Colonic mucosa (tissue), 4 donors: ENCODE measurements at places on chromosomes 2 and 18. TPM values are rescaled to one million over a fixed set of nuclear protein-coding genes. Genes with fewer than 3 reads are reported as not detected.
A peak's percentile ranks its signal among the peaks of the same experiment; 100 is the strongest.

GALNT5 gene
- 56.3 TPM for total RNA-seq

ARL4C gene
- 1.8 TPM for total RNA-seq

TCF23 gene
- total RNA-seq: 0.05 TPM

KLHL41 gene
- total RNA-seq: 0.61 TPM

ACMSD gene
- total RNA-seq: not detected

CCDC85A gene
- 0.42 TPM for total RNA-seq

AQP12B gene
- total RNA-seq: 9.6 TPM

SERPINB11 gene
- total RNA-seq: not detected

ZNF532 gene
- total RNA-seq: 5.6 TPM

DYNAP gene
- total RNA-seq: not detected

TCF4 gene
- 9.8 TPM for total RNA-seq

GRCh38 chr18:7557973-7558372 is 9.1 kb upstream of the PTPRM start:
- H3K27ac ChIP-seq: no peak overlapping the region
- H3K4me3 ChIP-seq: no peak overlapping the region
- DNase-seq: no peak
- H3K27me3 ChIP-seq: no peaks in the 10 kb centered on the region
- no peaks in the 10 kb centered on the region for H3K36me3 ChIP-seq

DNA sequence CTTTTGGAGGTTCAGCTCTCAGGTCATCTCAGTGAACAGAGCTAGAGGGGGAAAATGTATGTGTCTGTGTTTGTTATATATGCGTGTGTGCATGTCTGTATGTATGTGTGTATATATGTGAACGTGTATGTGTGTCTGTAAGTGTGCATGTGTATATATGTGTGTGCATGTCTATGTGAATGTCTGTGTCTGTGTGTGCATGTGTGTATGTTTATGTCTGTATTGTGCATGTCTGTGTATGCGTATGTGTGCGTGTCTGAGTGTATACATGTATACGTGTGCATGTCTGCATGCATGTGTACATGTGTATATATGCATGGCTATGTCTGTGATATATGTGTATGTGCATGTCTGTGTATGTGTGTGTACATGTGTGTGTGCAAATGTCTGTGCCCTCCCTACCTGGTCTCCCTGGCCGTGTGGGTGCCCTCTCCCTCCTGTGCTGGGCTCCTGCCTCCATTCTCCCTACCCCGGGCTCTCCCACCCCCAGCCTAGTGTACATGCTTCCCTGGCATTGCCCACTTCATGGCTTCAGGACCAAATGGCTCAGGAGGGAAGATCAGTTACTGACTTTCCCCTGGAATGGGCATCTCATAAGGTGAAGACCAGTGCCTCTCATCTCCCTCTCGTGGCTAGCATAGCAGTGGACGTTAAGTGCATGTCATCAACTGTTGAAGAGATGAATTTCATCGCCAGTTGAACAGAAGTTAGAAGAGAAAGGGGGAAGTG is 49.9 kb downstream of the TRAF3IP1 start:
- no peak overlapping the region for H3K4me3 ChIP-seq
- H3K36me3 ChIP-seq: no peaks in the 10 kb centered on the region
- no peaks in the 10 kb centered on the region for H3K4me1 ChIP-seq
- no peak overlapping the region for H3K27ac ChIP-seq
- no peak for DNase-seq

DNA sequence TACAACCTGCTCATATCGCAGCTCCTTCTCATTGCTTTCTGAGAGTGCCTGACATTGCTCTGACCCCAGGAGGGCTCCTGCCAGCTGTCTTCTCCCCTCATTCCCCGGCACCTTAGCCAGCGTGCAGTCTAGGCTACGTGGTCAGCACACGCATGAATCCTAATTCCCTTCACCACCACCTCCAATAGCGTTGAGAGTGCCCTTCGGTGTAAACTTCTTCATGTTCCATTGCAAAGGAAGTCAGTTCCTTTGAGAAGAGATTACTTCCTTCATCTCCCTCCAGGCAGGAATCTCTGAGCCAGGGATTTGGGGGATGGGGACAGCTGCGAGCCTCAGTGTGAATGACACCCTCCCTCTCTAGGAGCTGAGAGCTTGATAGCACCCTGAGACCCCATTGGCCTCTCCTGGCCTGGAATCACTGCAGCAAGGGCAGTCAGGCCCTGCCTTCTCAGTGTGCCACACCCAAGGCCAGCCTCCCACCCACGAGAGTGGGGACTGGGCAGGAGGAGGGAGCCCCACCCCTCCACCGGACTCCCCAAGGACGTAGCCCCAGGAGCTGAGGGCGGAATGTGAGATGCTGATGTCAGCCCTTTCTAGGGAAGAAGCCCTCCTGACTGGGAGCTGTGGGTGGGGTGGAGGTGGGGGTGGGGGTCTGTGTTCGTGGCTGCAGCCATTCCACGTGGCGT is 53.4 kb downstream of the SLC66A2 start:
- peaks cover under 1% of the 10 kb centered on the region for H3K36me3 ChIP-seq
- DNase-seq: no peak
- no peak overlapping the region for H3K27ac ChIP-seq
- H3K4me1 ChIP-seq: no peaks in the 10 kb centered on the region
- H3K27me3 ChIP-seq: no peaks in the 10 kb centered on the region

DNA sequence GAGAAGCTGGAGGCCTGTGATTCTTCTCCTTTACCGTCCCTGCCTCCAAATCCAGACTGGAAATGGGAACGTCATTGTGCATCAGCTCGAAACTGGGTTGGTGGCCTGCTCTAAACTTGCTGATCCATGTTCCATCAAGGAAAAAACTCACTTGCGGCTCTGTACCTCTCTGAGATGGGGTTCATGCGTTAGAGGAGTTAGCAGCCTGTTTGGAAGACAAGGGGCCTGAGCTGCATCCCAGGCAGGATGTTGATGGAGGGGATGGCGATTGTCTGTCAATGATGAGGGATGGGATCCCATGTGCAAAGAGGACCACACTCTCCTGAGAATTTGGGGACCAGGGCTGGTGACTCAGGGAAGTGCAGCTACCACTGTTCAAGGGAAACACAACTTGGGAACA is 26.0 kb downstream of the TWIST2 start:
- H3K4me1 ChIP-seq: no peaks in the 10 kb centered on the region
- no peak overlapping the region for H3K4me3 ChIP-seq
- H3K27me3 ChIP-seq: no peaks in the 10 kb centered on the region
- H3K27ac ChIP-seq: no peak overlapping the region
- DNase-seq: no peak

DNA sequence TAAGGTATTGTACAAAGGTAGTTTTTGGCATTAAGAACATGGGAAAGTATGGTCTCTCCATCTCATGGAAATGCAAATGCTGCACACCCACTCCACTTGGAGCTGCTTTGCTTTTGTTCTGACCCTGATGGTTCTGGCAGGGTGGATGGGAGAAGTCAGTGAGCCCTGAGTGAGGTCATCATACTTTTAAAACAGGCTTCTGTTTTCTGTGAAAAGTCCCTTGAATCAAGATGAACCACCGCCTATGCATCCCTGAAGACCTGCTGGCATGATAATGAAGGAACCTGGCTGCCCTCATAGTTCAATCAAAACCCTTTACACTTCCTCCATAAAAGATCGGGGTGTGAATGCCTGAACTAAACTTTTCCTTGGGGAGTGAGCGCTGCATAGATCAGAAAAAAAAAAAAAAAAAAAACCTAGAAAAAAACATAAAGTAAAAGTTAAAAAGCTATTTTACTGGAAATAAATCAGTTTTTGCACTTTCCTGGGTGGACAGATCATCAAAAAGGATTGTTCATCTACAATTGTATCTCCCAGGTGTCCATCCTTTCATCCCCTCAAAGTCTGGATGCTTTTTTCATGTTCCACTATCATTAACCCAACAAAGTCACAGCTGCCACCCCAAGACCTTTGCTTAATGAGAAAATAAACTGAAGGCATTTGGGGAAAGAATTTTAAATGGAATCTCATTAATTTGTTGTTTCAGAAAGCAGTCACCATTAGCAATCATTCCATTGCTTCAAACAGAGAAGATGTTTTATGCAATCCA is 728.1 kb upstream of the DDX18 start:
- H3K4me1 ChIP-seq: no peaks in the 10 kb centered on the region
- DNase-seq: no peak
- H3K36me3 ChIP-seq: no peaks in the 10 kb centered on the region
- H3K4me3 ChIP-seq: no peak overlapping the region
- H3K27ac ChIP-seq: no peak overlapping the region

DNA sequence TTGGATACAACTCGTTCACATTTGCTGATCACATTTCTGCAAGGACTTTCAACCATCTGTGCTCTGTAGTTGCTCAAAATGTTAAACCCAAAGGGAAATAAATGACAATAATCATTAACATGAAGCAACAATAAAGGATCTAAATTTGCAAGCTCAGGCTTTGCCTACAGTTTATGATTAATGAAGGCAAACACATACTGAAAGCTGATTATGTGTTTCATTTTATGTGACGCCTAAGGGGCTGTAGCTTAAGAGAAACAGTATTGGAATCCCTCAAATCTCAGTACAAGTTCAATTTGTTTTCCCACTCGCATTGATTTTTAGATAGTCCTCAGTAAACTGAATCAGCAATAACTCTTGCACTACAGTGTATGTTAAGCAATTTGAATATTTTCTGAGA is 160.3 kb upstream of the FSIP2 start:
- no peak overlapping the region for H3K4me3 ChIP-seq
- no peaks in the 10 kb centered on the region for H3K27me3 ChIP-seq
- no peaks in the 10 kb centered on the region for H3K36me3 ChIP-seq
- no peak for DNase-seq

GRCh38 chr2:232970051-232970450 is 43.0 kb downstream of the NGEF start:
- H3K4me1 ChIP-seq: no peaks in the 10 kb centered on the region
- H3K36me3 ChIP-seq: no peaks in the 10 kb centered on the region
- H3K27ac ChIP-seq: no peak overlapping the region
- DNase-seq: no peak
- H3K4me3 ChIP-seq: no peak overlapping the region

- H3K27me3 ChIP-seq: no peaks in the 10 kb centered on the region
- no peak overlapping the region for H3K27ac ChIP-seq
- H3K4me1 ChIP-seq: no peaks in the 10 kb centered on the region
- no peak overlapping the region for H3K4me3 ChIP-seq
Measured at GRCh38 chr2:182616471-182617393, 99.3 kb upstream of the DNAJC10 start.

- H3K4me3 ChIP-seq: no peak overlapping the region
- no peaks in the 10 kb centered on the region for H3K4me1 ChIP-seq
- no peak for DNase-seq
- H3K36me3 ChIP-seq: no peaks in the 10 kb centered on the region
- no peak overlapping the region for H3K27ac ChIP-seq
Measured at GRCh38 chr2:48578313-48578712, 39.3 kb upstream of the GTF2A1L start.

DNA sequence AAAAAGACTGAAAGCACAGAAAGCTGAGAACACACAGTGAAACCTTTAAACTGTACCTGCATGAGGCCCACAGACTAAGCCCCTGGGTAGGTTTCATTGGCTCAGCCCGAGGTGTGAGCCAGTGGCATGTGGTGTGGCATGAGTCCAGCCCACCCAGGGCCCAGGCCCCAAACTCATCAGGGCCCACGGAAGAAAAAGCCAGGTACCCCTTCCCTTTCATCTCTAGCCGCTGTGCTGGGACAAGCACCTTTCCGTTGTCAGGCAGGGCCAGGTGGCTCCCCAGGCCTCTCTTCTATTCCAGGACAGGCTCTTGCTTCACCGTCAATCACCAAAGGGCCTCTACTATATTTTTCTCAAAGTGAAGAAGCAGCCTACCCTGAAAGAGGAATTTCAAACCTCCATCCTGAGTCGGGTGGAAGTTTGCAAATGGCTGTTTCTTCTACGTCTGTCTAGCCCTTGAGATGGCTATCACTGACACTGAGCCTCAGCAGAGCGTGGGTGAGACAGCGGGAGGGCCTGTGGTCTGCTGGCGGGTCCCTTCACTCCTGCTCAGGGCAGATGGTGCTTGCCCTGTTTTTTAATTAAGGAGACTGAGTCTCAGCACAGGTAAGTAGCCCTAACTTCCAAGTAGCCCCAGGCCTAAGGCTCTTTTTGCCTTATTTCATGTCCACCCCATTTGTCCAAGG is 8.6 kb downstream of the DNAJB2 start:
- H3K36me3 ChIP-seq: no peaks in the 10 kb centered on the region
- H3K27ac ChIP-seq: no peak overlapping the region
- no peak for DNase-seq

GRCh38 chr2:144011553-144011952 is 508.4 kb downstream of the ZEB2 start:
- H3K27ac ChIP-seq: no peak overlapping the region
- no peaks in the 10 kb centered on the region for H3K36me3 ChIP-seq
- no peaks in the 10 kb centered on the region for H3K27me3 ChIP-seq

- no peaks in the 10 kb centered on the region for H3K36me3 ChIP-seq
- H3K27ac ChIP-seq: peak overlapping the region; percentile 96
- peaks cover 3% of the 10 kb centered on the region for H3K4me1 ChIP-seq
- no peak for DNase-seq
- peak overlapping the region; percentile 61 for H3K4me3 ChIP-seq
Measured at GRCh38 chr2:64766841-64767669, 113.3 kb upstream of the SERTAD2 start.

DNA sequence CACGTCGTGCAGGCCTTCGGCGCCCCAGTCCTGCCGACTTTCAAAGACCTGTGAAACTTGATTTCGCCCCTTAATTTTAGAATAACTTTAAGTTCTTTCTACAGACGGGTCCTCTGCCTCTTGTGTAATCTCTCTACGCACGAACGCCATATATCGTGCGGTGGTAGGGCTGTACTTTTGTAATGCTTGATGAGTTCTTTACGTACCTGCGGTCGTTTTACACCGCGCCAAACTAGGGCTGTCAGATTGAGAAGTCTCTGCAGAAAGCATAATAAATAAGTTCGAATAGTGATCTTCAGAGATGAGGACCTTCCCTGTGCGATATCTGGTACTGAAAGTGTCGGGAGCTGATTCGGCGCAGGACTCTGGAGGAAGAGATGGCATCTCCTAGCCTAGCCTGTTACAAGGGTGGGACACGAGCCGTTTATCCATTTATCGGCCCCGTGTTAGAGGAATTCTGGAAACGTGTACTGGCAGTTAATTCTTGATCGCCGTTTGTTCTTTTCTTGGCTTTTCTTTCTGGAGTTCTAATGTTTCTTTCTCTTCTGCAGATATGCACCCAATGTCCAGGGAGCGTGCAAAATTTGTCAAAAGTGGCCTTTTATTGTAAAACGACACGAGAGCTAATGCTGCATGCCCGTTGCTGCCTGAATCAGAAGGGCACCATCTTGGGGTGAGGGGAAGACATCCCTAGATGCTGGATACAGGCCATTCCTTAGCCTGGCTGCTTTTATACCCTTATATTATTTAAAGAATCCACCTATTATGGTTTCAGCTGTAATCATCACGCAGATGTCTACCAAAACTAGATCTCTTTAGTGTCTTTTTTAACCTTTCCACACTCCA is 781 bp upstream of the SLC5A6 start:
- no peaks in the 10 kb centered on the region for H3K27me3 ChIP-seq
- DNase-seq: peak; percentile 25
- H3K36me3 ChIP-seq: no peaks in the 10 kb centered on the region
- H3K4me1 ChIP-seq: peaks cover 4% of the 10 kb centered on the region
- peak overlapping the region; percentile 97 for H3K27ac ChIP-seq
